ENCODE measurements at places on chromosomes 1 and 21. TPM values are rescaled to one million over a fixed set of nuclear protein-coding genes. Genes with fewer than 3 reads are reported as not detected.

DNA sequence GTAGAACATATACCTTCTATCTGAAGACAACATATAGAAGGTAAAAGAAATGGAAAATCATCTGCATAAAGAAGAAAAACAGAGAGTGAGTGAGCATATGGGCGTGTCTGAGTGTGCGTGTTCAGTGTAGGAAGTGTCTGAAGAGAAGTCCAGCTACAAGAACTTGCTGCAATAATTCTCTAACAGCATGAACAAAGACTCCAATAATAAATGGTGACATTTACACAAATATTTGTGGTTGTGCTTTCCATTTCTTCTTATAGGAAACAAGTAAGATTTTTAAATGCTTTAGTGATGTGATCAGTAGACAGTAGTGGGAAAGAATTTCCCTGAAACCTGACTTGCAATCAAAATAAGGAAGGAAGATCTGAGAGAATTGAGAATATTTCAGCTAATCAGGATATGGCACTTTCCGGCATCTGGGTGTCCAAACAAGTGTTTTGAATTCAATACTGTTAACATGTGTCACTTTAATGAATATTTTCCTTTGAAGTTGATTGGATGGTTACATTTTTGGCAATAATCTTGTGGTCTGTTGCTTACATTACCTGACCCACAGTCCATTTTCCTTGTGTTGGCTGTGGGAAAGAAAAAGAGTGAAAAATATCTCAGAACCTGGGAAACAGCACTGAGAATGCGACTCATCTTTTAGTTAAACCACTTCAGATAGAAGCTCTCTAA is 154.0 kb downstream of the TGFB2 start:
- no peak for DNase-seq

- no peak for DNase-seq
These were observed 4.1 kb upstream of the DNMT3L start for GRCh38 chr21:44265734-44266270.

DNA sequence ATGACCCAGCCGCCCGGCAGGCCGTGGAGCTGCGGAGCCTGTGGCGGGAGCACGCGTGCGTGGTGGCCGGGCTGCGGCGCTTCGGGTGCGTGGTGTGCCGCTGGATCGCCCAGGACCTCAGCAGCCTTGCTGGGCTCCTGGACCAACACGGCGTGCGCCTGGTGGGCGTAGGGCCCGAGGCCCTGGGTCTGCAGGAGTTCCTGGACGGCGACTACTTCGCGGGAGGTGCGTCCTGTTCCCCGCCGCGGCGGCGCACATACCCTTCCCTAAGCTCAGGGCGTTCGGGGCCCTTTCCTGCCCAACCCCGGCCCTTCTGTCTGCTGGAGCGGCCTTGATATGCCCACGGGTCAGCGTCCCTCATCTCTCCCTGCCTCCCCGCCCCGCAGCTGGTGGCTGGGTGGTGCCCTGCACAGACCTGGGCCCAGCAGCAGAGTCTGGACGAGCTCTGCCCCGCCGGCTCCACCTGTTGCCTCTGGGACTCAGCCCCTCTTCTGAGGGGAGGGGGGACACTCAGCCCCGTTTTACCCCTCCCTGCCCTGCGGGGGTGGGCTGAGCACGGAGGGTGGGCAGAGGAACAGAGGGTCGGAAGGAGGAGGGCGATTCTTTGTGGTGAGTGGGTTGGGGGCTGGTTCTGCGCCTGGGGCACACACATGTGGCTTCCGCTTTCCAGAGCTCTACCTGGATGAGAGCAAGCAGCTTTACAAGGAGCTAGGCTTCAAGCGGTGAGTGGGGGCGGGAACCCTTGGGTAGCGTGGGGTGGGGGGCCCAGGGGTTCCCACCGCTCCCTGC is 688 bp downstream of the PRXL2B start:
- no peak for DNase-seq

- DNase-seq = no peak
These were observed 415.1 kb downstream of the LRRIQ3 start for GRCh38 chr1:73782901-73783300.

- DNase-seq = no peak
These were observed 9.4 kb upstream of the ATP6V1G3 start for GRCh38 chr1:198549866-198550265.

The MIXL1 gene
- total RNA-seq = not detected

The CFH gene
- total RNA-seq = 6.2 TPM

The CR1 gene
- 0.25 TPM for total RNA-seq
